ENCODE measurements at places on chromosomes 5 and 9.
A peak's percentile ranks its signal among the peaks of the same experiment; 100 is the strongest.

- no peak for DNase-seq
These were observed 8.4 kb upstream of the TNC start for GRCh38 chr9:115126404-115126803.

DNA sequence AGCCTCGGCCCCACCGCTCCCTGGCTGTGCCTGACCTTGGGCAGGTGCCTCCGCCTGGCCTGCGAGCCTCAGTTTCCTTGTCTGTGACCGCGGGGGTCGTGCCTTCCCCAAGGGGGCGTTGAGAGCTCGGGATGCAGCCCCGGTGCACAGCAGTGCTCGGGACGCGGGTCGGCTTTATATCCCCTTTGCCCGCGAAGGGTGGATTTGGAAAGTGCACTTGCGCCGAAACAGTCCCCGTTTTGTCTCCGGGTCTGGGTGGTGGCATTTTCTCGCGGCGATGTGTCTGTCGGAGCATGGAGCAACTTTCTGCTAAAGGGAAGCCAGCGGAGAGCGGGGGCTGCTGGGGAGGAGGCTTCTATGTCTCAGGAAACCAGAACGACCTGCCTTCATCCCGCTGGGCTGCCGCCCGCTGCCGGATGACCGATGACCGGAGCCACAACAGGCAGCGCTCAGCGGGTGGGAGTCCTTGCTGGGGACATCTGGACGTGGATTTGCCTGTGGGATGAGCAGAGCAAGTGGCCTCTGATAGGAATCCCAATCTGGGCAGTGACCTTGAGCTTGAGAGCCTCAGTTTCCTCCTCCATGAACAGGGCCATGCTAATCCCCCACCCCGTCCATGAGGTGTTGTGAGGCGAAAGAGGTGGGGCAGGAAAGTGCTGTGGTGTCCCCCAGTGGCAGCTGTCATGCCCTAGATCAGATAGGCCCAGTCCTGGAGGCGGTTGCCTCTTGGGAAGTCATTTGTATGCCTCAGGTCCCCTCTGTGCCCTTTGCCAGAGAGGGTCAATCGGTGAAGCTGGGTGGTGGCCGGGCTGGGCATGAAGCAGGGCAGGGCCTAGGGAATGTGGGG lies 651 bp downstream of the HRH2 start:
- DNase-seq: no peak

GRCh38 chr9:95491543-95492320 lies 25.0 kb downstream of the PTCH1 start:
- no peak for DNase-seq

GRCh38 chr5:151925340-151925739 lies 689 bp upstream of the GLRA1 start:
- DNase-seq: no peak

- no peak for DNase-seq
These were observed 102.7 kb downstream of the EFNA5 start for GRCh38 chr5:107567901-107568671.

- no peak for DNase-seq
These were observed 23.2 kb downstream of the ABO start for GRCh38 chr9:133251773-133252172.

DNA sequence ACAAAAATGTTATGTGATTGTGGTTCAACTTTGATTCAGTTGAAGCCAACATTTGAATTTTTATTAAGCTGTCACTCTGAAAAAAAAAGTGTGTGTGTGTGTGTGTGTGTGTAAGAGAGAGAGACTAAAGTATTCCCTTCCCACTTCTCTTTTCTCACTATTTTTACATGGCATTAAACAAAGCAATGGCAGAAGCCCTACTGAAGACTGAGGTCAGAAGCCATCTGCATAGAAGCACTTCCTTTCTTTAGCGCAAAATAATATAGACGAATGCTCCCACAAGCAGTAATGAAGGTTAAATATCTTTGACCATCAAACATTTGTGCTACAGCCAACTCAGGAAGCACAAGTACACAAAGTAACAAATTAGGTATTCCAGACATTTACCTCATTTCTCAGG lies 540.5 kb downstream of the KCTD16 start:
- DNase-seq: no peak

- no peak for DNase-seq
These were observed 199.8 kb upstream of the MVB12B start for GRCh38 chr9:126126807-126127206.

DNA sequence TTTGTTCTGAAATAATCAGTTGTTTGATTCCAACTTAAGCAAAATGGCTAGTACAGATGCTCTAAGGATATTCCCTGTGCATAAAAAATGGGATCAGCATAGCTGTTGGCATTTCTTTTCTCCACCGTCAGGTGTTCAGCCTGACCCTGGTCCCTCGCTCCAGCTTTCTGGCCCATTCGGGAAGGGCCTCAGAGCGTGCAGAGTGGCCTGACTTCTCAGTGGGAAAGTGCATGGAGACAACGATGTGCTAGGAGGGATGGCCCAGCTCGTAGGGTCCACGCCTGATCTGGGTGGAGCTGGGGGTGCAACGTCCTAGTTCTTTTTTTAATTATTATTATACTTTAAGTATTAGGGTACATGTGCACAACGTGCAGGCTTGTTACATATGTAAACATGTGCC lies 319.1 kb upstream of the IRX4 start:
- no peak for DNase-seq

DNA sequence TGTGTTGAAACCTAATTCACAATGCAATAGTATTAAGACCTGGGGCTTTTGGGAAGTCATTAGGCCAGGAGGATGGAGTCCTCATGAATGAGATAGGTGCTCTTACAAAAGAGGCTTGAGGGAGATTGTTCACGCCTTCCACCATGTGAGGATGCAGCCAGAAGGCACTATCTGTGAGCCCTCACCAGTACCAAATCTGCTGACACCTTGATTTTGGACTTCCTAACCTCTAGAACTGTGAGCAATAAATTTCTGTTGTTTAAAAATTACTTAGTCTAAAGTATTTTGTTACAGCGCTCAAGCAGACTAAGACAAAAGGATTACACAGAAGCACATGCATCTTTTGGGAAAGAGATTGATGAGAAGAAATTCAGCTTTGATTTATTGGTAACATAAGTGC lies 232.9 kb upstream of the NR4A3 start:
- DNase-seq: no peak

GRCh38 chr5:37310360-37310759 lies 60.5 kb downstream of the NUP155 start:
- no peak for DNase-seq

DNA sequence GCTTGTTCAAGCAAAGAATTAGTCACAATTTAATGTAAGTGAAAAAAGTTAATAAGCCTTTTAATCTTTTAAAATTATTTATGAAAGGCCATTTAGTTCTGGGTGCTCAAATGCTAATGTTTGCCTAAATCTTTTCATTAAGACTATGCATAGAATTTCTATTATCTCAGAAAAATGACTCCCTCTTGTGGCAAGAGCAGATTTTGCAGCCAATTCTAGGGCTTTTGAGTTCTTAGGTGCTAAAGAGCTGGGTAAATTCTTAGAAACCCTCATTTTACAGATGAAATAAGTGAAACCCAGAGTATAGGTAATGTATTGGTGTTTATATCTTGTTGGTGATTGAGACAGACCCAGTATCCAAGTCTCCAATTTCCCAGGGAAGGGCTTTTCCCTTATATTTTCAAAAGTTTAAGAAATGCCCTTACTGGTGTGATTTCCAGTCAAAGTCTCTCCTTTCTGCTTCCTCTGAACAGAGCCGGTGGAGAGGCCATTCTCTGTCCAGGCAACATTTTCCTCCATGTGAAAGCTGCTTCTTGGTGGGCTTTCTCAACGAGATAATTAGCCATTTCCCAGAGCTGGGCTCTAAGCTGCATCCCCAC lies 24.1 kb upstream of the PCSK5 start:
- DNase-seq: peak; percentile 28

DNA sequence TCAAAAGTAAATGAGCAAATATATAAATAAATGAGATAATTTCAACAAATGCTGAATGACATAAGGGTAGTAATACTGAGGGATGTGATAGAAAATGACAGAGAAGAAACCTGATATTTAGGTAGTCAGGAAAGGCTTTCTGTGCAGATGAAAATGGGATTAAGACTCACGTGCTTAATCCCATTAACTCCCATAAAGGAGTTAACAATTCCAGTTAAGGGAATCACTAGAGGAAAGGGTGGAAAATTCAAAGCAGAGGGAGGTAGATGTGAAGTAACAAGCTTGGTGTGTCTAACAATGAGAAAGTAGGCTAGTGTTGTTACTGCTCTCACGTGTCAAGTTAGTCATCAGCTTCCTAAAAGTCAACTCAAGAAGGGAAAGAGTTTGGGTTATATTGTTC lies 90.5 kb upstream of the TRIM32 start:
- no peak for DNase-seq

- no peak for DNase-seq
These were observed 77.3 kb downstream of the AMBP start for GRCh38 chr9:114000671-114001409.

DNA sequence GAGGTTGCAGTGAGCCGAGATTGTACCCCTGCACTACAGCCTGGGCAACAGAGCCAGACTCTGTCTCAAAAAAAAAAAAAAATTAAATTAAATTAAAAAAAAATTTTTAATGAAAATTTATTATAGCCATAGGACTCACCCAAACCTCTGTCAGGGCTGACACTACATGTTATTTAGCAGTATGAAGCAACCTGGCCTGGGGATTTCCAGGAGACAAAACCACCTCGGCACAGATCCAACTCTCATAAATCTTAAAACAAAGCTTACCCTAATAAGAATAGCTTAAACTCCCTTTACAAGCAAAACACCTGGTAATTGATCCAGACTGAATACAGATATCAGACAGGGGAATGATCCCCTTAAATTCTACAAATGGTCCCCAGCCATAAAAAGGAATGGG lies 38.4 kb downstream of the PPP1R2B start:
- no peak for DNase-seq

GRCh38 chr9:69181908-69182353 lies 7.9 kb downstream of the TJP2 start:
- no peak for DNase-seq

DNA sequence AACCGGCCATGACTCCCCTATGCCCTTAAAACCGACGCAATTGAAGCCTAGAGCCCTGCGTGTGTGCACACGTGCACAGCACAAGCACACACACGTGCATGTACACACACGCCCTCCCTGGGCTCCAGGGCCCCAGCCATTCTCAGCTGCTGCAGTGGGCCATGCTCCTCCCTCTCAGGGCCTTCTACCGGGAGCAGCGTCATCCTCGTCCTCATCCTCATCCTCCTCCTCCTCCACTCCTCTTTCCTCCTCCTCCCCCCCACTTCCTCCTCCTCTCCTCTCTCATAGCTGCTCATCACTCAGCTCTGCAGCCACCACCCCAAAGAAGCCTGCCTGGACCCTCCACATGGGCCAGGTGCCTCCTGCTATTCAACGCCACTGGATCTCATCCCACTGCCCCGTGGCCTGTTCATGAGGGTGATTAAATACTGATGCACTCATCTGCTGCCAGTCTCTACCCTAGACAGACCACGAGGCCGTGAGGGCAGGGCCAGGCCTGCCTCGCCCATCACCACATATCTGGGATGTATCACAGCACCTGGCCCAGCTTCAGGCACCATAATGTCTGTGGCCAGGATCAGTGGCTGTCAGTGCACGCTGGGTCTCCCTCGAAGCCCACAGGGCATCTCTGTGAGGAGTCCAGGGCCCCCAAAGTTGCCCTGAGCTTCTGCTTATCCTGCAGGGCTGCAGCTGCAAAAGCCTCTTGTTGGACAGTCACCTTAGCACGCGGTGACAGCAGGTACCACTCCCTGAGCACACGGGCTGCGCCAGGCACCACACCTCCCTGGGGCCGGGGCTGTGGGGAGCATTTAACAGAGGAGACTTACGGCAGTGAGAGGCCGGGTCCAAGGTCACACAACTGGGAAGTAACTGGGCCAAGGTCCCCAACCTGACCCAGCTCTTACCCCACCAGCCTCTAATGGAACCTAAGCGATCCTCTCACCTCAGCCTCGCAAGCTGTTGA lies 9.8 kb downstream of the FAM78A start:
- no peak for DNase-seq
